ENCODE measurements at places on chromosomes 2 and 18.

DNA sequence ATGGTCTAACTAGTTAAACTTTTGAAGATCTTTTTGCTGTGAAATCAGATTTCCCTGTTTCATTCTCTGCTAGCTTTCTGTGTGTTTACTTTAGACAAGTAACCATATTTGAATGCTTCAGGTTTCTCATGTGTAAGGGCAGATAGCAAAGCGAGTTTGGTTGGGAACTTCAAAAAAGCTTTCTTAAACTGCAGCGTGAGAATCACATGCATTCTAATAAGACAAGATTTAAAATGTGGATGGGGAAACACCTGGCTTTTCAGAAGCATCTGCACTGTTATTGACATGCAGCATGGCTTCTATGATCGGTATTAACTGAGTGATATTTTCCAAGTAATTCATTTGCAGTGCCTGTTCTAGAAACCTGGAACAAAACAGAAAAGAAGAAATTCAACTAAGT lies 119.3 kb downstream of the ABCA12 start:
- DNase-seq: no peak

GRCh38 chr2:10495311-10495987 lies 47.3 kb upstream of the ODC1 start:
- DNase-seq: peak; percentile 68

DNA sequence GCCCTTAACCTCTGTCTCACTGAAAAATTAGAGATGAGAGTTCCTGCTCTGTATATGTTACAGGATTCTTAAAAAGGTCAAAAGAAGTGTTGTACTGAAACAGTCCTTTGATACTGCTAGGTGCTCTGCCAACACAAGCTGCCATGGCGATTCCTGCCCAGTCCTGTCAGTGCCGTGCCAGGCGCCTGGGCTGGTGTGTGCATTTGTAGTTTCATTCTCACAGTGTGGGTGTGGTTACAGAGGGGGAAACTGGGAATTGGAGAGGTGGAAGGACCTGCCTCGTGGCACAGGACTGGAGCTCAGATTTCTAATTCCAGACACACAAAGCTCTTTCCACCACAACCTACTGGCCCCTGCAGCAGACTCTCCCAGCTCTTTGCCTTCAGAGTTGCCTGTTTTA lies 122.3 kb upstream of the RAB6C start:
- no peak for DNase-seq

DNA sequence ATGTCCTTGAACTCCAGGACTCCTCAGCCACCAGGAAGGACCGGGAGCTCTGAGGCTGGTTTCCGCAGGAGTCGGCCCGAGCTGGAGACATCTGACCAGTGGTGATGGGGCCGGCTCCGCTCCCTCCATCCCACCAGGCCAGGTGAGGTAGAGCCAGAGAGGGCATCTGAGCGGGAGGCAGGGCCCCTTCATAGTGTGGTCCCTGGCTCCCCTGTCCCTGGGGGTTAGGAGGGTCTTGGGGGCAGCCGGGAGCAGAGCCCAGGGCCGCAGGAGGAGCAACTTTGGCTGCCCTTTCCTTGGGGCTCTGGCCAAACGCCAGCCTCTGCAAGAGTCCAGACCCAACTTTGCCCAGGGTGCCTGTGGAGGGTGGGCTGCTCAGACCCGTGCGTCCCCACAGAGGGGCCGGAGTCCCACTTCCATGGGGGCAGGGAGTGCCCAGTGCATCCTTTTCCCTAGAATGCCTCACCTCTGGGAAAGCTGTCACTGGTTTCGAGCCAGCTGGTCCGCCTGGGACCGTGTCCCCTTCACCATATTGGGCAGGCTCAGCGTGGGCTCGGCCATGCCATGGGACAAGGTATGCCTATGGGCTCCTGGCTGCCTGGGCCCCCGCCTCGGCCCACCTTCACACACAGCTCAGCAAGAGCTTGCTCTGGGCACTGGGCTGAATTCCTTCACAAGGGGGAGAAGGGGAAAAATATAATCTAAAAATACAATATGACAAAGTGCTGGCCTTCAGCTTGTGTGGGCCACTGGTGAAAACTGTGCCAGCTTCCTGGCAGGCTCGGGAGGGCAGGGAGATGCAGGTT lies 148.6 kb downstream of the TWIST2 start:
- DNase-seq: no peak

DNA sequence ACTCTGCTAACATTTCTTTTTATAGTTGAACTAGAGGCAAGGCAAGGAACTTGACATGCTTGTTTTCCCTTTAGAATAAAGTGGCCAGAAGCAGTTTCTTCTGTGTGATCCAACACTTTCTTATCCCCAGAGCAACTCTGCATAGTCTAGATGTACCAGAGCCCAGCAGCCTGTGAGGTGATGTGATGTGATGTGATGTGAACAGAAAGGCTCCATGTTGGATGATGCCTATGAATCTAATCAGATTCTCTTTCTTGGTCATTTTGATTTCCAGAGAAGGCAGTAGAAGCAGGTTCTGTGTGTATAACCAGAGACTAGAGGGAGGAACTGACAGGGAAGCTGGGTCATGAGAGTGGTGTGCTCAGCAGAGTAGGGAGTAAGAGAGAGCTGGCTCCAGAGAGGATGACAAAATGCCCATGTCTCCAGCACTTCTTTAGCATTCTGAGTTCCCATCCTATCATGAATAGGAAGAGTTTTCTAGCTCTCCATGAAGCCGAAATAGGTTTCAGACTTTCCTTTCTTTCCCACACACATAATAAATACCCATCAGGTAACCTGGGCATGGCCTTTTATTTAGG lies 31.0 kb upstream of the PTH2R start:
- DNase-seq: no peak
